ENCODE measurements at places on chromosomes 6 and 20.

DNA sequence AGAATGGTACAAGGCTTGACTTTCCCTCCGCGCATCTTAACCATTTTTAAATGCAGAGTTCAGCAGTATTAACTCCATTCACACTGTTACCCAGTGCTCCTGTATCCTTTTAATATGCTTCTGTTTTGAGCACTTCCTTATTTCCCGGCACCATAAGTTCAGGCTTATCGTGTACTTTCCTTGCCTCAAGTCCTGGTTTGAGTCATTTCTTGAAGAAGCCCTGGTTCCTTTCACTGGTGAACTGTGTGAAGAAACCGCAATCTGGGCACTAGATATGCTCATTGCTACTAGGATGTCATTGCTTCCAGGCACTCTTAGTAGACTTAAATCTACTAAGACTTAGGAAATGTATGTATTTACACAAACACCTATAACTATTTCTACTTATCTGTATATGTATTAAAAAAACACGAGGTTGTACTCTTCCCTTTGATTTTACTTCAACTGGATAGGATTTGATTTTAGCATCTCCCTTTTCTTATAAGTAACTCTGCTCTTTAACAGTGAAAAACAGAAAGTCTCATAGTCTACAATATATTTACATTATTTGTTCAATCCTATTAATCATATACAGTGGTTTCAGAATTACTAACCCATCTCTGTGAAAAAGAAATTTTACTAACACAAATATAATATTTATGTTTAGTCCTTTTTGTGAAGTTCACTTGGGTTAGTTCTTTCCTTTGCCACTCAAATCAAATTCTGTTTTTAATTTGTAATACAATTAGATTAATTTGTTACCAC is 135.5 kb downstream of the CDKAL1 start:
- DNase-seq: no peak

DNA sequence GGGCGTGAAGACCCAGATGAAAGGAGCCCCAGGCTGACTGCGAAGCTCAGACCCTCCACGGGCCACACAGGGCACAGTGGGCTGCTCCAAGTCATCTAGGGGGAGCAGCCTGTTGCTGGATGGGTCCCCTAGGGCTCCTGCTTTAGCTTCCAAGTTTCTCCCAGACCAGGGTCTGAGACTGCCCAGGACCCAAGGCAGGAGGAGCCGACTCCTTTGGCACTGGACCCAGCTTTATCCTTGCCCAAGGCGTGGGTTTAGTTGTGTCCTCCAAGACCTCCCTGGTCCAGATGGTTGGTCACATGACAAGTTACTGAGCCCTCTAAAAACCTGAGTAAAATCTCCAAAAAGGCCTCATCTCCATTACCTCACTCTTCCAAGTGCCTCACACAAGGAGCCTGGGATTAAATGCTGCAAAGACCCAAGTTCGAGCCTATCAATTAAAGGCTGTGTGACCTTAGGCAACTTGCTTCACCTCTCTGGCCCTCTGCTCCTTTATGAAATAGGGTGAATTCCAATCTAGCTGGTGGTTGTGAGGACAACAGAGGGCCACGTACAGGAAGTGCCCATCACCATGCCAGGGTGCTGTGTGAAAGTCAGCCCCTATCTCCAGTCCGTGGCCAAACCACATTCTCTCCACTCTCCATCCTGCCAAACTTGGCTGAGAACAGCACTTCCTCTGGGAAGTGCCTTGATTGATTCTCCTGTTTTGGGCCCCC is 2.5 kb downstream of the NECAB3 start:
- no peak for DNase-seq

DNA sequence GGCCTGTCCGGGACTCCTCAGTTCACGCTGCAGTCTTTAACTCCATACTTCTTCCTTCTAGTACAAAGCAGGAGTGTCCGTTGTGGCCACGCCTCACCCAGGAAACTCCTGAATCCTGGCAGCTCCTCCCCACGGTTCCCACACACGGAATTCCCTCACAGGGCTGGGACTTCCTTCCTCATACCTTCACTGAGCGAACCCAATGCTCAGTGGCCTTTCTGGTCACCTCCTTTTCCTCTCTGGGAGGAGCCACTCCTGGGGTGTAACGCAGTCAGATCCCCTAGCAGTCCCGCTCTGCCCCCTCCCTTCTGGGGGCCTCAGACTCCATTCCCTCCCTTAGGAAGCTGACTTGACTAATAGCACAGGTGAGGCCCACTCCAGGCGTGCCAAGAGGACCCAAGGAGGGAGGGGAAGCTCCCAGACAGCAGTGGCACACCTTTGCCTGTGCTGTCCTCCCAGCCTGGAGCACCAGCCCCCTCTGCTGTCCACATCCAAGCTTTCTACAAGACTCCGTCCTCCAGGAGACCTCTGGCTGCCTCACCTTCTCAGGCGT is at the start of gene SLC52A3:
Gene SLC52A3 (minus strand): TSS at position 75 of the 553 bp plus-strand sequence. CDS start 2,726 bp downstream, outside the sequence.
- DNase-seq: no peak

GRCh38 chr20:62293111-62293784 is 9.5 kb upstream of the ADRM1 start:
- DNase-seq: no peak

- no peak for DNase-seq
Measured at GRCh38 chr6:21666201-21666691, 72.7 kb downstream of the SOX4 start.

DNA sequence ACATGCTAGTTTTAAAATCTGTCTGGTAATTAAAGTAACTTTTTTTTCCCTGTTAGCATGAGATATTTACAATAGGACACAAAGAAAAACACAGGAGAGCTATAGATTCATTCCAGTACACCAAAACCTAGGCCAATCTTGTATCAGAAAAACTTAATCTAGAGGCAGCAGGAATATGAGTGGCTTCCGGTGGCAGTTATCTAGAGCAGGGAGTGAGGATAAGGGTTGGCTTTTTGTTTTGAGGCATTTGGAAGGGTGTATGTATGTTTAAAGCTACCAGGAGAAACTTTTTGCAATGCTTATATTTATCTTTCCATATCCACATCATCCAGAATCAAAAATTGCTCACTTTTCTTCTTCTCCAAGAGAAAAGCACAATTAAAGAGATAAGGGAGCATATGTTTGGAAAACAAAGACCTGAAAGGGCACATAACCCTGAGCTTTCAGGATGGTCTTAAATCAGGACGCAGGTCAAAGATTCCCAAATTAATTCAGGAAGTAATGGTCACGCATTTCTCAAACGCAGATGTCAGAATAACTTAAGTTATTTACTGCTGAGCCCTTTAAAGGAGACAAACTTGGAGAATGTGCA is 13.1 kb downstream of the TFAP2A start:
- DNase-seq: no peak

DNA sequence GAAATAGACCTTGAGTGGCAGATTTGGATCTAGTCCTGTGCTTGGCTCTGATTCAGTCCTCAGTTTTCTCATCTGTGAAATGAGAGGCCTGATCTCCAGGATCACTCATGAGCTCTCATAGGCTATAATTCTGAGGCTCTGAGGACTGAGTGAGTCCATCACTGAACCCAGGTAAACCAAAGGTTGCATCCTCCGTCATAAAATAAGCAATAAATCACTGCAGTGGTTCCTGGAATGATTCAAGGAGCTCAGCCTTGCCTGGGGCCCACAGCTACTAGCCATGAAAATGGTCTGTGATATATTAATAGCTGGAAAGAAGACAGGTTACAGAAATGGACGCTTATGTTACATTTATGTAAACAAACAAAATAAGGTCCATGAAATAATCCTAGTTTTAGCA is 124.8 kb downstream of the MAP3K7 start:
- no peak for DNase-seq

DNA sequence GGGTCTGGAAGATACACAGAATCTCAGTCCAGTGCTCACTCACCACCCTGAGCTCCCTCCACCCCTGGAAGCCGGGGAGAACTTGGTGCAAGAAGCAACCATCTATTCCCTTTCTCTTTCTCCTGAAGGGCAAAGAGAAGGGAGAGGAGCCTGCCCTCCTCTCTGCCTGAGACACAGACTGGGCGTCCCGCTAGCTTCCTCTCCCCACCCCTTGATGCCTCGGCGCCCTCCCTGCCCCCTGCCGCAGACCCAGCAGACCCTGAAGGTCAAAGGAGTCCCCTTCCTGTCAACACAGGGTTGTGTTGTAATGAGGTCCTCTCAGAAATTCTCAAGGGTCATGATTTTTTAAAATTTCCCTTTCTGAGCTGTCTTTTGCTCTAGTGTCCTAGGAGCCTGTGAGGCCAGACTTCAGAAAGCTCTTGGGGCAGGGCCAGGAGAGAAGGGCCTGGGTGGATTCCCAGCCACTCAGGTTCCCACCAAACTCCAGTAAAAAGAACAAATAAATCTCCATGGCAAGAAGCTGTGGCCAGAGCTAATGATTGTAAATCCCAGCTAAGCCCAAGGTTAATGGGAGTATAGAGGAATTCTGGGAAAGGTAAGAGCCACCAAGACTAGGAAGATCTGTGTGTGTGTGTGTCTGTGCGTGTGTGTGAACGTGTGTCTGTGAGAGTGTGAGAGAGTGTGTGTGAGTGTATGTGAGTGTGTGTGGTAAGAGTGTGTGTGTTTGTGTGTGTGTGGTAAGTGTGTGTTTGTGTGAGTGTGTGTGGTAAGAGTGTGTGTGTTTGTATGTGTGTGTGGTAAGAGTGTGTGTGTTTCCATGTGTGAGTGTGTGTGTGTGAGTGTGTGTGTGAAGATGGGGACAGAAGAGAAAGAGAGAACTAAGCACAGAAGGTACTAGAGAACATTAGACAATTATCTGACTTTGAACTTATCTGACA is 1.1 kb upstream of the JPH2 start:
- DNase-seq: no peak

- DNase-seq: no peak
Measured at GRCh38 chr6:129895692-129896091, 34.6 kb upstream of the TMEM244 start.

- DNase-seq: no peak
Measured at GRCh38 chr6:142886431-142887170, 58.4 kb downstream of the HIVEP2 start.

DNA sequence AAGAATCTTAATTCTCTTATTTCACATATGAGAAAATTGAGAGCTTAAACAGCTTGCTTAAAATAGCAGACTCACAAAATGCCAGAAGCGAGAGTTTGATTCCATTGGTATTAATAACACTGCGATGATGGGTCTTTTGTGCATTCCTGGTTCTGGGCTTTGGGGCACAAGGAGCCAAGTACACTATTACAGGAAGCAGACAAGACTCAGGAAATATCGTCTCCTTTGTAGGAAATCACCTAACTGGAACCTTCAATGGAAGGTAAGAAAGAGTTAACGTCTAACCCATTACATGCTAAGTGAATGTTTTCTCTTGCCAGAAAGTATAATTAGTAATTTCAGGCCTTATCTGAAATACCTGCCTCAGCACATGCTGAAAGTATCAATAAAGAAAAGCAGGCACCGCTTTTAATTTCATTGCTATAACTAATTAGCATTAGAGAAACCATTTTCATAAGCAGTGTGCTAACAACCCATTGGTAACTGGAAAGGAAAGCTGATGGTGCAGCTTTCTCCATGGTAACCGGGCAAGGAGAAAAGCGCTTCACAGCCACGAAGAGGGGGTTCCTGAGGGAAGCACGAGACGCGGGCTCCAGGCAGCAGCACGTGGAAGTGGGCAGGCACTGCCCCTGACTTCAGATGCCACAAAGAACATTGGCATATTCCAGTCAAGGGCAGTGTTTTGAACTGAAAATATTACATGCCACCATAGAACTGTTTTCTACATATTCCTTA is 206.7 kb upstream of the AGPAT4 start:
- no peak for DNase-seq

DNA sequence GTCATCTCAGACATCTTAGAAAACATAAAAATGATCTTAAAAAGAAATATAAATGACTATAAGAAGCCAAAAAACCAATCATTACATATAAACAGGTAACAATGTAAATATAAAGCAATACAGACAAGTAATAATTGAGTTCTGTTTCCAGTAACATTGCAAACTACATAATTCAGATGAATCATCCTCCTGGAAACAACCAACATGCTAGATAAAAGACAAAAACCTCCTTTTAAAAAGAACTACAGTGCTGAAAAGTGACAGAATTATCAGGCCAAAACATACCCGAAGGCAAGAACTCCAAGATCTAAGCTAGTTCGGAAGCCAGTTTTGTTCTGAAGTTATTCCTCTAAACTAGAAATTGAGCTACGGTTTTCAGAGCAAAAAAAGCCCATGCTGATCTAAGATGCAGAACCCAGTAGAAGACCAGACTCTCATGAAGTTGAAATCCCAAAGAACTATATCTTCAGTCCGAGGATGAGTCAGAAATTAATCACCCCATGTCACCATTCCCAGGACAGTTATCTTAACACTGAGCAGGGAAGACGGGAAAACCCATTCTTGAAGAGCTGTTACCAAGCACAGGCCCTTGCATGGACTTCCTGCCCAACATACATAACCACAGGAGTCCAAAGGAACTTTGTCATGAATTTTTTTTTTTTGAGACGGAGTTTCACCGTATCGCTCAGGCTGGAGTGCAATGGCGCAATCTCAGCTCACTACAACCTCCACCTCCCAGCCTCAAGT is 9.8 kb downstream of the PGM3 start:
- DNase-seq: no peak

GRCh38 chr6:107853230-107853629 is 29.1 kb upstream of the SCML4 start:
- DNase-seq: no peak

- no peak for DNase-seq
Measured at GRCh38 chr6:11460001-11460668, 77.4 kb upstream of the TMEM170B start.

DNA sequence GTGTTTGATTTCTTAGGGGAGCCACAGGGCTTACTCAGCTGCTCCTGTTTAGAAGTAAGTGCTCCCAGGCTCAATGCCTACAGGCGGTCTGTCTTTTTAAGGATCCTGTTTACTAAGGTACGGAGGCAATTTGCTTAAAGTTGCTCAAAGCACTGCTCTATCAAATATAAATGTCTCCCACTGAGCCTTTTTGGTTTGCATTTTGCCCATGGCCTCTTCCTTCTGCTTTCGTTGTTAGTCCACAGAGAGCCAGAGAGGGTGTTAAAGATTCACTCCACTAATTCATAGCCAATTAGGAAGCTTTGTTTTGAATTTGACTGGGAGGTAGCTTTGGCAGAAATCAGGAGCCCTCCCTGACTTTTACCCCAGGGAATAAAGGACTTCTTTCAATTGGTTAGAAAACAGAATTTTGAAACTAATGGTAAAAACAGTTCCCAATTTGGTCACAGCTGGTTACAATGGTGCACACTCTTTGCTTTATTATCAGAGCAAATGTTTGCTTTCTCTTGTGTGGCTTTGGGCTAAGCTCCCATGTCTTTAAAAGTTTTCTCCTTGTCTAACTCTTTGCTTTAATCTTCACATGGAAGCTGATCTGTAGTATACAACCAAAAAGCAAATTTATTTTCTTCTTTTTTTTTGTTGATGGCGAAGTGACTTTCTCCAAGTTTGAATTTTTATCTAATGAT is 126.2 kb downstream of the IMPG1 start:
- DNase-seq: no peak

Measured in stimulated activated CD8-positive, alpha-beta memory T cell treated with anti-CD3 and anti-CD28 coated beads, Interleukin-15, amount 100 ng/mL, for 24 hours (primary cell).